GM13977 (cell line): ENCODE measurements at places on chromosomes 6 and 20.

DNA sequence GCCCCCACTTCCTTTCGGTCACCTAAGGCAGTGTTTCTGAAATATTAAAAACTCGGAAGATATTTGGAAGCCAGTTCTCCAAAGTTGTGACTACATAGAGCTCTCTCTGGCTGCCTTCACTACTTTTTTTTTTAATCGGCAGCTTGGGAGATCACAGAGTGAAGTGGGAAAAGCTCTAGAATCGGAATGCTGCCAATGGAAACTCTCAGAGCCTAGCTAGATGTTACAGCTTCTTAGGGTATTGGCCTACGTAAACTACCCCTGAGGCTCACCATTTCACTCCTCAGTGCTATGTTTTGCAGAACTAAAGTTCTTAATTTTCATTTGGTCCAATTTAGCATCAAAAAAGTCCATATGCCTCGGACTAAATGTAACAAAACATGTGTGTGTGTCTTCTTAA is 14.5 kb downstream of the SERPINB1 start:
- no peak for DNase-seq

GRCh38 chr20:3885715-3886114 is 3.5 kb upstream of the PANK2 start:
- no peak for DNase-seq

- DNase-seq: peak; percentile 88
Observed at GRCh38 chr20:45368221-45368980, 5.4 kb downstream of the SYS1 start.

GRCh38 chr6:12013307-12013719 is 1.2 kb downstream of the HIVEP1 start:
- no peak for DNase-seq

DNA sequence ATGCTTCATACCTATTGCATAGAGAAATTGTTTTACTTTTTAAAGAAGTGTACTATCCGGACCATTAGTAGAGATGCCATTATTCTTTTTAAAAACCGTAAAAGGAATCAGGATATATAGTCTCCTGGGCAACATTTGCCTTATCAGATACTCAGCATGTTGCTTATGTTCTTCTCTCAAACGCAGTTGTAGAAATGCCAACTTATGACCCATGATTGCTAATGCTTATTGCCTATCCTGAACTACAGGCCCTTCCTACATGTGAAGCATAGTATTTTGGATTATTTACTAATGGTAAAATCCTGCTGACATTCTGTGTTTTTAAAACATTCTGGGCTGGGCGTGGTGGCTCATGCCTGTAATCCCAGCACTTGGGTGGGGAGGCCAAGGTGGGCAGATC is 99.5 kb downstream of the FOXO3 start:
- no peak for DNase-seq

- DNase-seq: no peak
Observed at GRCh38 chr20:37303637-37304036, 14.2 kb downstream of the MANBAL start.

- peak; percentile 84 for DNase-seq
Observed at GRCh38 chr6:157020881-157021343, 243.7 kb downstream of the ARID1B start.

DNA sequence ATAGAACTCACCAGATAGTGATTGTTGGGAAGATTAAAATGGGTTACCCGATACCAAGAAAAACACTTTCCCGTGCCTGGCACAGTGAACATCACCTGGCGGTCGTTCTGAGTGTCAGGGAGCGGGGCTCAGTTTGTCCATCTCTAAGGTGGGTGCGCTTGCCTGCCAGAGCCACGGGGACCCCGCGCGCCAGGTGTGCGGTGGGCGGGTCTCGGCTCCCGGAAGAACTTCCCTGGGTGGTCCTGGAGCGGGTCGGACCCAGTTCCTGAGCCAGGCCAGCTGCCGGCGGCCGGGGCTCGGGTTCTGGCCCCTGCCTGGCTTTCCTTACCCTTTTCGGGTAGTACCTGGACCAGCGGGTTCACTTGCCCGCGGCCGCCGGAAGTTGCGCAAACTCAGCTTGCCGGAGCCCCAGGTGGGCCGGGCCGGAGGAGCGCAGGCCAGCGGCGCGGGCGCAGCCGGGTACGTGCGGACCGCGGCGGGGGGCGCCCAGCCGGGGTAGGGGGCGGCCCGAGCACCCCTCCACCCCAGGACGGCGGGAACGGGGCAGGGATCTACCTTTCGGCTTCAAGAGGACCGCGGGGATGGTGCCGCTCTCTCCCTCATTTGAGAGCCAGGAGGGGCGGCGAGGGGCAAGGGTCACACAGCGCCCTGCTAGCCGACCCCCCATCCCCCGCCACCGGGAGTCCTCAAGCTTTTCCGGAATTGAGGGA is 7.5 kb downstream of the FAM110A start:
- peak; percentile 50 for DNase-seq

DNA sequence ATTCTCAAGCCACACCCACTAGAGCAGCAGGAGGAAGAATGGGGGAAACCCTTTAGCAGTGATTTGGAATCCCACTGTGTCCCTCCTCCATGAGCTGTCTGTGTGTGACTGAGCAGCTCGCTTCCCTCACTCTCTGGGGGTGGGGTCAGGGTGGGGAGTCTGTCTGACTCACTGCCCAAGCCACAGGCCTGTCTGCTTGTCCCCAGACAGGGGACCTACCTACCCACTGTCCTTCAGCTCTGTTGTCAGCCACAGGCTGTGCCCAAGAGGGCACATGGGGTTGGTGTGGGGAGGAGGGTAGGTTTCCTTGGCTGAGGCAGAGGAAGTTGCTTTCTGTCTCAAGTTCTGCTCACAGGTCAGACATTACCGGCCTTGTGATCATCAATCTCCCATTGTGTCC is 127.0 kb downstream of the MAFB start:
- DNase-seq: no peak

DNA sequence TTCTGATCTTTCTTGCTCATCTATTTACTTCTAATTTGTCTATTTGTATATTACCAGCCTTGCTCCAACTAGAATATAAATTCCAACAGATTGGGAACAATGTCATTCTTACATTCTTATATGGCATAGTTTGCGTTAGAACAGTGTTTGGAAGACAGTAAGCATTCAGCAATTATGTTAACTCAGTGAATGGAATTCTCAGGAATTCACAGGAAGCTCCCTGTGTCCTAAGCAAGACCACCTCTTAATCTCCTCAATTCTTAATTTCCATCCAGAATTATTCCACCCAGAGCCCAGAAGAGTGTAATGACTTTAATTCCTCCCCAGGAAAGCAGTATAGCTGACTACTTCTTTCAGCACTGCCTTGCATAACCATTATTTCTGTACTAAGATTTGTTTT is 18.2 kb upstream of the HS3ST5 start:
- no peak for DNase-seq

GRCh38 chr6:150140236-150140969 is 2.4 kb upstream of the PPP1R14C start:
- no peak for DNase-seq

DNA sequence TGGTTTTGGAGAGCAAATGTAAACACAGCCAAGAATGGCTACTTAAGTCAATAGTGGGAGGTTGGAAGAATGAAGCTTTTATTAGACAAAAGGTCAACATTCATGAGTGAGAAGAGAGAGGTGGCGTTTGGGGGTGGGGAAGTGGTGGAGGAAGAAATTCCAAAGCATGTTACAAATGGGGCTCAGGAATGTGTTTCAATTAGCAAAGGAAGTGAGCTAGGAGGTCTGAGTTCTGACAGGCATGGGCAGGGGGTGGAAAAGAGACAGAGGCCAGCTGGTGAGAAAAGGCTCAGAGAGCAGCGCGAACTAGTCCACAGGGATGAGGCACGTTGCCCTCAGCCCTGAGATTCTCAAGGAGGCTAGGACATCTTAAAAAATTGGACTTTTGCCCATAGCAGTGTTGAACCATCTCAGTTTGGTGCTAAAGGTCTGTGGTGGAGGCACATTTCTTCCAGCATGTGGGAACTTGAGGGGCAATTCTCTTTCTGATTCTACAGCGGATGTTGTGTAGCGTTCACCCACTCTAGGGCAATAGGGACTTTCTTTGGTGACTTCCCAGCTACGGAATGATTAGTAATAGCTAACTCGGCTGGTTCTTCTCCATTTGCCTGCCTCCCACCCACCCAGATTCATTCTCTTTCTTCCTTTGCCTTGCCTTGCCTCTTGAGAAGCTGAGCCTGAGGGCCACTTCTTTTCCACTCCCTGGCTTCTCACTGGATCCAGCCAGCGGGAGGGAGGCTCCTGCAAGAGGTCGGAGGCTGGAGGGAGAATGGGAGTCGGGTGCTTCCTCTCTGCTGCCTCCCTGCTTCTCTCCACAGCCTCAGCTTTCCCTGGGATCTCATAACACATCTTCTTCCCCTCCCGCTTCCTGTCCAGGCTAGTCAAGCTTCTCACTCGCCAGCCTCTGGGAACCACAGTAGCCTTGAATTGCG is 45.1 kb upstream of the NEDD9 start:
- peak; percentile 77 for DNase-seq

DNA sequence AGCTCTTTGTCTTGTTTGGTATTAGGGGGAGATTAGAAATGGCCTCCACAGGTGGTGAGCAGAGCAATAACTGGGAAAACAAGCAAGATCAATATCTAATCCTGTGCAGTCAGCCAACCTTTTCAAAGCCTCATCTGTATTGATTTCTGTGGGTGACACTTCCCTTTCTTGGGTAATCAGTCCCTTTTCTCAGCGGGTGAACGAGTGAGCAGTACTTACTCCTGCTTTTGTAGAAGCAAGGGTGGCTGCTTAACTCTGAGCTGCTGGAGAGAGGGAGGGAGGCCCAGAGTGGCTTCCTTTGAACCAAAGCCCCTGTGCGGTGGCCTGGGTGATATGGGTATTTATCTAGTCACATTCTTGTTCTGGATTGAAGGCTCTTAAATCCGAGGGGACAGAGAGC is 254.8 kb upstream of the CHD6 start:
- no peak for DNase-seq

DNA sequence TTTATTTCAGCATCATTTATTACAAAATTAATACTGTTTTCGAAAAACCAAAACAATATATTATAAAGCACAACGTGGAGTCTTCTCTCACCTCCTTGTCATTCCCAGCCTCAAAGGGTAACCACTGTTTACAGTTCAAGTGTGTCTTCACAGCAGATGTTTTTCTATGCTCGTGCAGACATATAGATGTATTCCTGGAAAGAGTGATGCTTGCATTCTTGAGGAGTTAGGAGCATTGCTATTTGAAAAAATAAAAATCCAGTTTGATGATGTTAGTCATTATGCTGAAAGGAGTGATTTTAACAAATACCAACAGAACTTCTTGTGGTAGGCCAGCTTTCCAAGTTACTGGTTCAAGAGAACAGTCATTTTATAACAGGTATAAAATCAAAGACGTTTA is 234.9 kb downstream of the BCKDHB start:
- no peak for DNase-seq
